Stimulated activated CD4-positive, alpha-beta T cell treated with anti-CD3 and anti-CD28 coated beads, Interleukin-15, amount 100 ng/mL, for 24 hours (primary cell): ENCODE measurements at places on chromosomes 16 and 17.
A peak's percentile ranks its signal among the peaks of the same experiment; 100 is the strongest.

GRCh38 chr16:9929313-9929712 lies 252.9 kb downstream of the GRIN2A start:
- DNase-seq: no peak

DNA sequence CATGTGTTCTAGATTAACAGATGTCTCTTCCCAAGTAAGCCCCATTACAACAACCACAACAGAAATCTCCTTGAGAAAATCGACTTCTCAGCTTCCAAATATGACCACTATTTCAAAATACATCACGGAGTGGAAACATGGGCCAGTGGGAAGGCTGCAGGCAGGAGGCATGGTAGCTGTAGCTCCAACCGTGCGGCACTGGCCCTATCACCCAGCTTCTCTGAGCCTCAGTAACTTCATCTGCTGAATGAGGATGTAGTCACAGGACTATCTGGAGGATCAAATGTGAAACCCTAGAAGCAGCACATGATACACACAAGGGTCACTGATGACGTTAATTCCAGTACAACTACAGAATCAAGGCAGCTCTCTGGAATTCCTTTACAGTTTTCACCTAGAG lies 112.2 kb downstream of the VPS53 start:
- DNase-seq: no peak

GRCh38 chr17:45672301-45672700 lies 111.8 kb upstream of the CRHR1 start:
- no peak for DNase-seq

DNA sequence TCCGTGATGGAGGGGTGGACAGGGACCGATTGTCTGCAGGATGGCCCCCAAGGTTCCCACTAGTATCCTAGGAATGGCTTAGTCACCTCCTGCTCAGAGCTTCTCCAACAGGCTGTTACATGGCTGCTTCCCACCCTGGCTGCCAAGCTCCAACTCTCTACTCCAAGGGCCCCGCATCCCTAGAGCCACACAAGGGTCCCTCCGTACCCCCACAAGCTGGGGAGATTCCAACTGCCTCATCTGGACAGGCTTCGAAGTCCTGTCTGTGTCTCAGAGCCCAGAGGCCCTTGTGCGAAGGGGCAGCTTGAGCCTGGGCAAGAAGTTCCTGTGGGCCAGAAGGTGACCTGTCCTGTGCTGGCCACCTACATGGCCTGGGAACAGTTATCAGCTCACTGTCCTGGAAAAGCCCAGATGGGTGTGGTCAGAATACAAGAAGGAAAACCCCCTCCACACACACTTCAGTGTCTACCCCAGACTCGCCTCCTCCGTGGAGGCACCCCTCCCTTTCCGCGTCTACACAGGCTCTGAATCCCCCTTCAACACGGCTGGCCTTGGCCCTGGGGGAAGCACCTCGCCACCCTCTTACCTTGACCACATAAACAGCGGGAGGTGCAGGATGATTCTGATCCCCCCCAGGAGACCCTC lies 586 bp downstream of the MEAK7 start:
- no peak for DNase-seq

DNA sequence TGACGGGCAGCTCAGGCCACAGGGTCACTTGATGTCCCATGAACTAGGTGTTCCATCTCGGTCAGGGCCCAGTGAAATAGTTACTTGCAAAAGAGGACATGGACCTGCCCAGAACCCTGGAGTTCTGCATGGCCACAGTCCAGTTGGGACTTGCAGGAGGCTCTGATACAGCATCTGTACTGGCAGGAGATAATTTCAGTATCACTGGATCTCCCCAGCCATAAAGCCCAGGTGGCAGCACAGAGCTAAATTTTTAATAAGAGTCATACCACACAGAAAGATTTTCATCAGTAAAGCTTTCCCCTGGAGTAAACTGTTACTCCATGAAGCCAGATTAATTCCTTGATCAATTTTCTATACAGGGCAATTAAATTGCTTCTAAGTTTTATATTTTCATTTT lies 18.0 kb upstream of the SLC16A5 start:
- no peak for DNase-seq

- DNase-seq: peak; percentile 47
These were observed 889 bp upstream of the ZNF423 start for GRCh38 chr16:49856672-49857330.

DNA sequence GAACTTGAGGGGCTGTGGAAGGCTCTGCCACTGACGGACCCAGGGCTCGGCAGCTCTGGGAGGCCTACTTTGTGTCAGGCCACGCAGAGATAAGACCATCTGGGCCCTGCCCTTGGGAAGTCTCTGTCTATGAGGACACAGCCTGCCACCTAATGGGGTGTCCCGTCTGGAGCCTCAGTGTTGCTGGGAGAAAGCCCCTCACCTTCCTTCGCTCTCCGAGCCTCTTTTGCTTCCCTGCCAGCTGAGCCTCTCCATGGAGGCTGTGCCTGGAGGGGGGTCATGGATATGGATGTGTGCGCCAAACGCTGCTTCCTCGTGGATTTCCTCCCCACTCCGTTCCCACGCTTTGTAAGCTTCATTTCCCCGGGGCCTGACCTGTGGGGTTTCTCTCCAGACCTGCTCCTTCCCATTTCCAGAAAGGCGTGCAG lies 228.8 kb downstream of the SEC14L1 start:
- DNase-seq: no peak

DNA sequence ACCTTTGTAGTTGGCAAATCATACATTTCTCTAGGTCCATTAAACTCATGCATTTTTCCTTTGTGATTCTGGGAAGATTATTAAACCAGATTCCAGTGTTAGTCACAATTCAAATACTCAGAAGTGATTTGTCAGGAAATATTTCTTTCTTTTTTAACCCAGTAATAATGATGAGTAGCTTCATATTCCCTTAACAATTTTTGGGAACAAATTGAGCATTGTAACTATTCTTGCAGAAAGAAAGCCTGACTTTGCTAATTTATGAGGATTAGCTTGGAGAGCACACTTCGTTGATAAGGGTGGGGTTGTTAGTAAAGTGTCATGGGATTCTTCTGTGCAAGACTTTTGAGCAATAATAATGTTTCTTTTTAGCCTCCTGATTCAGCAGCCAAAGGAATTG lies 18.7 kb upstream of the KRT24 start:
- no peak for DNase-seq

DNA sequence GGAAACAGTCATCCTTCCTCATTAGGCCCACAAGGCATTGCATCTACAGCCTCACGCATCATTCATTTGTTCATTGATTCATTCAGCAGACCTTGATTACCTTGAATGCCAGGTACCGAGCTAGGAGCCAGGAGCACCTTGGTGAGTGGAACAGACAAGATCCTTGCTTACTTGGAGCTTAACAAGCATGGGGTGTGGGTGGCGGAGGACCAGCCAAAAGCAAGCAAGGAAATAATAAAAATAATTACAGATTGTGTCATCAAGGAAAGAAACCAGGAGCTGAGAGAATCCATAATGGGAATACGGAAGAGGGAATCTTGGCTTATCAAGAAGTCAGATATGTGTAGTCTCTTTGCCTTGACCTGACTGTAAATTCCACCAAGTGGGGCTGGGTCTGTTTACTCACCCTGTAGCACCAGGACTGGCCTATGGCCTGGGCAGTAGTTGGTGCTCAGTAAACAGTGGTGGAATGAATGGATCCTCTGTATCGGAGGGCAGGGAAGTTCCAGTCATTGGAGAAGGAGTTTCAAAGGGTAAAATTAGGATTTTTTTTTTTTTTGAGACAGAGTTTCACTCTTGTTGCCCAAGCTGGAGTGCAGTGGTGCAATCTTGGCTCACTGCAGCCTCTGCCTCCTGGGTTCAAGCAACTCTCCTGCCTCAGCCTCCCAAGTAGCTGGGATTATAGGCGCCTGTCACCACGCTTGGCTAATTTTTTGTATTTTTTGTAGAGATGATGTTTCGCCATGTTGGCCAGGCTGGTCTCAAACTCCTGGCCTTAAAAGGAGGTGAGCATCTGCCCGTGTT lies 157.7 kb downstream of the MSI2 start:
- no peak for DNase-seq

DNA sequence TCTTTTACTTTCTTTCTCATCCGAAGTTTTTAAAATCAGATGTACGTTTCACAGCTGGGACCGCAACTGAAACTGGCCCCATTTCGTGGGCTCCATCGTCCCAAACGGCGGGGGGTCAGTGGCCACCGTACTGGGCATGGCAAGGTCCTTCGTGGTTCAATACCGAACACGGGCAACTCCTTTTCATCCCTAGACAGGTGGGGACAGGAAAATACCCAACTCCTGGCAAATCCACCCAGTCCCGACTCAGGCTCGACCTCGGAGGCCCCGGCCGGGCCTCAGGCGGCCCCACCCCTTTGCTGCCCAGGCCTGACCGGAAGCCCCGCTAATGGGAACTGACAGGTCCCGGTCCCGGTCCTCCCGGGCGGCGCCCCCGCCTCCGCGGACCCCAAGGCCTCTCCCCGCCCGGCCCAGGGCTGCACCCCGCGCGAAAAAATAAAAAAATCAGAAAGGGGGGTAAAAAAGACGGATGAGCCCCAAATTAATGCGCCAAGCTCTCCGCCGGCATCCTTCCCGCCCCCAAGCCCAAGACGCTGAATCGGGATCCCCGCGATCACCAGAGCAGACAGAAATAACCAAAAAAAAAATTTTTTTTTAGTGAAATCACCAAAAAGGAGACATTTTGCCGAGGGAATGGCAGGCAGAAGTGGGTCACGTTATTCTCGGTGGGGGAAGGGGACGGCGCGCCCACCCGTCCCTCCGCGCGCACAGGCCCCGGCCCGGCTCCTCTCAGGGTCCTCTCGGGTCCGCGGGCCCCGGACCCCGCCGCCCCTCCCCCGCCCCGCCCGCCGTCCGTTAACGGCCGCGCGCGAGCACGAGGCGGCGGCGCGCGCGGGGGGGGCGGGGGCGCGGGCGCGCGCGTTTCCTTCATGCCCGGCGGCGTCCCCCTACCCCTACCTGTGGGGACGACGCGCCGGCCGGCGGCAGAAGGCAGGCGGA lies 562 bp downstream of the ZC3H7A start:
- DNase-seq: peak; percentile 37

- no peak for DNase-seq
These were observed 1.4 kb upstream of the ITGB3 start for GRCh38 chr17:47252209-47252608.

DNA sequence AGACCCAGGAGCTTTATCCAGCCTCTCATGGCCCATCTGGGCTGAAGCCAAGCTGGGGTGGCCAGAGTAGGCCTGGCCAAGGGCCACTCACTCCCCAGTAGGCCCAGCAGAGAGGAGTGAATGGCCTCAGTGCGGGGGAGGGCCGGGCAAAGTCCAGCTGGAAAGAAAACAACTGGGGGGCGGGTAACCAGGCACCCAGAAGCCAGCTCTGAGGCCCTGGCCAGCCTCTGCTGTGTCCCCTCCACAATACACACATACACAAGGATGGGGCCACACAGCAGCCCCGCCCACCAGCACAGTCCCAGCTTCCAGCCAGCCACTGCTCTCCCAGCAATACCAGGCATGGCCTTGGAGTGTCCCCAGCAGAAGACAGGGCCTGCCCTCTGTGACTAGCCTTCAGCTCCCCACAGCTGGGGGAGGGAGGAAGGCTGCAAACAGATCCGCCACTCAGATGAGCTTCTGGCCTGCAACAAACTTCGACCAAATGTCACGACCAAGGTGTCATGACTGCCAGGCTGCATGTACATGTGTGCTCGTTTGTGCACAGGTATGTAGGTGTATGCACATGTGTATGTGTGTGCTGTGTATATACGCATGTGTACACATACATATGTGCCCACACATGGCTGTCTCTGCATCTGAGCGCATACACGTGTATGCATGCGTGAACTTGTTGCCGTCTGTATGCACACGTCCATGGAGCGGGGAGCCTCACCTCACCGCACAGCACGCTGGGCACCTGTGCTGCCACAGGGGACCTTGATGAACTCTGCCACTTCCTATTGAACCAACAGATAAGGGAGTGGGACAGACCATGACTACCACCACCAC lies 5.0 kb downstream of the CARHSP1 start:
- no peak for DNase-seq

DNA sequence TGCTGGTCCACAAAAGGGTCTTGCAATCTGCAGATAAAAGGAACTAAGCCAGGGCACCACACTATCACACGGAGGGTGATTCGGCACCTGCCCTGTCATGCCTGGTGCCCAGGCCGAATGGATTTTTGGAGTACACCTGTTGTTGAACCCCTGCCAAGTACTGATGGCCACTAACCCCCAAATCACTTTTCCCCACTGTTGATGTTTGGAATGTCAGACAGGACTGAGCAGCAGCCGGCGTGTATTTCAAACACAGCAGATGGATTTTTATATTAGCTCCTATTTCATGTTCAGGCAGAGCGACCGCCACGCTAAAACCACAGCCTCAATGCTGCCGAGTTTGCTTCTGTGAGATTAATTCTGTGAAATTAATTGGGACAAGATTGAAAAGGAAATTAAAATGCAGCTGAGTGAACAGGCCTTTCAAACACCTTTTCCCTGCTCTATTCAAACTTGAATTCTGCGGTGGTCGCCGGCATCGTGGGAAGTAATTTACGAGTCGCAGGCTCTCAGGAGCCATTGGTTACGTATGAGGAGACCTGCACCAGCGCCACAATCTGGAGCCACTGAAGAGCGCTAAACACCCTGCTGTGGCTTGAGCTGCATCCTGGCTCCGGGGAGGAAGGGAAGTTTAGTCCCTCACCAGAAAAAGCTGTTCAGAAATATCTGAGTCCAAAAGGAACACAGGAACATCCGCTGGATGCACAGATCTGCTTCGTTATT lies 48.5 kb downstream of the SNX11 start:
- DNase-seq: no peak

DNA sequence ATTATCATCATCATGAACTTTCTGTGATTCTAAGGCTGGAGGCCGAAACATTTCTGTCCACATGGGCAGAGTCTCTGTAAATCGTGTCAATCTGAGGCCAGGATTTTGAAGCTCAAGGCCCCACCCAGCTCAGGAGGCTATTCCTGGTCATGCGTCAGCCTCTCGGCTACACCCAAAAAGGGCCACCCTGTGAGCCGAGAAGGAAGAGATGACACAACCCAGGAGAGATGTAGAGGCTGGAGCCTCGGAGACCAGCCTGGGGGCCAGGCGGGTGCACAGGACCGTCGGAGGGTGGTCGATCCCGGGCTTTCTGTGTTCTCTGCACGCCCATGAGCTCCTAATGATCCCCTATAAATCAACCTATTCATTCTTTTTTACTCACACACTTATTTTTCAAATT lies 1.1 kb upstream of the CACNG1 start:
- DNase-seq: no peak

DNA sequence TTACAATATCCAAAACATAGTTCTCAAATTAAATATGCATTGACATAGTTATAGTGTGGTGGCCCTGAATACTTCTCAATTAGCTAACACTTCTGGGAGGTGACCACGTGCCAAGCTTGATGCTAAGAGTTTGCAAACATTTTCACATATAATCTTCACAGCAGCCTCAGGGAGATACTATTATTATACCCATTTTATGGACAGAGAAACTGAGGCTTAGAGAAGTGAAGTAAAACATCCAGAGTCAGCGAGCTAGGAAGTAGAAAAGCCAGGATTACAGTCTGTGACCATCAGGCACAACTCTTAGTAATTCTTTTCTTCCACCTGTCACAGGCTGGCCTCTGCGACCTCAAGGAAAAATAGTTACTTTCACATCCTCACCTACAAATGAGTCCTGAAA lies 102.2 kb upstream of the IRX6 start:
- DNase-seq: no peak

GRCh38 chr17:30897311-30897710 lies 8.7 kb downstream of the TEFM start:
- DNase-seq: no peak
